Stimulated activated CD8-positive, alpha-beta memory T cell treated with anti-CD3 and anti-CD28 coated beads, Interleukin-2, amount 100 ng/mL, for 48 hours (primary cell): ENCODE measurements at places on chromosomes 2 and 18.

DNA sequence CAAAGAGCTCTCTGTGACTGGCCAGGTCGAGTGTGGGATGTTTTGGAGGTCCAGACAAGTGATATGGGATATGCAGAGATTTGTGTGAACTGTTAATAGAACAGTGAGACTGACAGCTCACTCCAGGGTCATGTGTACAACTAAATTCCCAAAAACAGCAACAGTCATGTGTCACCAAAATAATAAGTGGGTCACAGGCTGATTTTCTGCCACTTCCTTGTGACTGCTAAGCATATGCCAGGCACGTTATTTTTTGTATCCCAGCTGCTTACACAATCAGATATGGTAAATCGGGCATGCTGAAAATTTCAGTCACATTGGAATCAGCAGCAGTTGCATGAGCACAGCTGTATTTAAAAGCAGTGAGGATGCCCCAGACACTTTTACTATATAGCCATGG is 198.7 kb downstream of the PTGR3 start:
- no peak for DNase-seq

DNA sequence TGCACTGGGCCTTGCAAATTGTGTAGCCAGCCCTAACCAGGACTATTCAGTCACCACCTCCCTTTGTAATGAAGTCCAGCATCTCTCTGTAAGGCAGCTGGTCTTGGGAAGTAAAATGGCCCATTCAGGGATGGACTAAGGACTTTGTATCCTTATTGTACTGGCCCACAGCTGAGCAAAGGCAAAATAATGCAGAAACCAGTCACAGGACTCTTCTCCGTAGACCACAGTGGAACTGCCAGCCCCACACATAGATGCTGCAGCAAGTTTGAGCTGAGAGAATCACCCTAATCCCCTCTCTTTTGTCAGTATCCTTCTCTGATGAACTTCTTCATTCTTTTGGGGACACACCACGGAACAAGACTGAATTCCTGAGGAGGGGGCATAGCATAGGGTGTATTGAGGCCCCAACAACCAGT is 73.6 kb upstream of the RTN4 start:
- DNase-seq = no peak

DNA sequence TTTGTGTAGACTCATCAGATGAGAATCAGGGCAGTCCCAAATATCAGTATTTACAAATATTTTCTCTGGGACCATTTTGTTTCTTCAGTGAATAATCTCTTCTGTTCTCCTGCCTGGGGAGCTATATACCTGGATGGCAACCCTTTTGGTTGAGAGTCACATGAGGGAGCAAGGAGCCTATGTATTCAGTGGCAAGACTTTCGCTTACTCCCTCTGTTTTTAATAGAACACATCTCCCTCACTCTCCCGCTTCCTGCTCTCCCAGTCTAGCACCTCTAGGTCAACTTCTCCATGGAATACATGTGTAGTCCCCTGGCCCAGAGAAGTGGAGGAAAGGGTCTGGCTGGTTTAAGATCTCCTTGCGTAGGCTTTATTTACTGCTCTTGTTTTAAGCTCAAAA is 600.3 kb downstream of the CCDC85A start:
- DNase-seq = no peak

DNA sequence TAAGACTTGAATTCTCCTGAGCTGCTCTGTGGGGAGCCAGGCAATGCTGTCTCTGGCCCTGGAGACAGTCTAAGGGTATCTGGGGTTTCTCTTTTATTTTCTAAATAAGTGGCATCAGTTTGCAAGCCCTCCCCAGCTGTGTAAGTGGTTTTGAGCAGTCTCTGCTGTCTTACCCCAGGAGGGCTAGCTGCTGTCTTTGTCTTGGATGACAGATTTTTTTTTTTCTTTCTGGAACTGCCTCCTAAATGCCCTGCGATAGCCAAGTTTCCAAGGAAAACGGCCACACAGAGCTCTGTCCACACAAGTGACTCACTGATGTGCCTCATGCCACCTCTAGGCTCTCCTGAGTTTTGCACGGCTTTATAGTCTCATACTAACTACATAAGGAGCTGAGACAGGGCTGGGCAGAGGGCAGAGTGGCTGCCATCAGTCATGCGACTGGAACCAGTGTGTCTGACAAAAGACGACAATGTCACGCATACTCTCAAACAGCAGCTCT is 37.2 kb upstream of the THOC1 start:
- no peak for DNase-seq

GRCh38 chr2:86366651-86367498 is 29.4 kb upstream of the REEP1 start:
- no peak for DNase-seq

DNA sequence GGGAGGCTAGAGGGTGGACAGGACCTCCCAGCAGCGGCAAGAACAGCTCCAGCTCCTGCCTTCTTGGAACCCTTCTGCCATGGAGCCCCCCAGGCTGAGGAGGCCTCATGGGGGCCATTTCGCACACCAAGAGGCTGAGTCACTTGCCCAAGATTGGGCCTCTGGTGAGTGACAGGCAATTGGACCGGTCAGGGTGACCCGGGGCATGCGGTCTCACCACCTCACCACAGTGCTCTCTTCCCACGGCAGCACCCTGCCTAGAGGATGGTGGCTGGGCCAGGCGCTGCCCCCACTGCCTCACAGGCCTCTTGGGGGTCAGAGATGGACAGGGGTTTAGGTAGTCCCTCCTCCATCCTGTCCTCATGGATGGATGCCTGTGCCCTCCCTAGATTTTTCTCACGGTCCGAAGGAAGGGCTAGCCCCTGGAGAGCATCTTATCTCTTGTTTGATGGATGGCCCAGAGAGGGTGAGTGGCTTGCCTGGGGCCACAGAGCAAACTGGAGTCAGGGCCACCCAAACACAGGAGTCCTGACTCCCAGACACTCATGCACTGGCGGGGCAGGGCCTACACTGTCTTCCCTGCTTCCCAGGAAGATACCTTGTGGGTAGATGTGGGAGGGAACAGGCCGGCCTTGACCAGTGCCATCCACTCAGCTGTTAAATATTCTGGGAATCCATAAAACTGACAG is 119.2 kb downstream of the INHBB start:
- no peak for DNase-seq

- DNase-seq = no peak
Observed at GRCh38 chr2:225288986-225289385, 110.5 kb upstream of the NYAP2 start.

DNA sequence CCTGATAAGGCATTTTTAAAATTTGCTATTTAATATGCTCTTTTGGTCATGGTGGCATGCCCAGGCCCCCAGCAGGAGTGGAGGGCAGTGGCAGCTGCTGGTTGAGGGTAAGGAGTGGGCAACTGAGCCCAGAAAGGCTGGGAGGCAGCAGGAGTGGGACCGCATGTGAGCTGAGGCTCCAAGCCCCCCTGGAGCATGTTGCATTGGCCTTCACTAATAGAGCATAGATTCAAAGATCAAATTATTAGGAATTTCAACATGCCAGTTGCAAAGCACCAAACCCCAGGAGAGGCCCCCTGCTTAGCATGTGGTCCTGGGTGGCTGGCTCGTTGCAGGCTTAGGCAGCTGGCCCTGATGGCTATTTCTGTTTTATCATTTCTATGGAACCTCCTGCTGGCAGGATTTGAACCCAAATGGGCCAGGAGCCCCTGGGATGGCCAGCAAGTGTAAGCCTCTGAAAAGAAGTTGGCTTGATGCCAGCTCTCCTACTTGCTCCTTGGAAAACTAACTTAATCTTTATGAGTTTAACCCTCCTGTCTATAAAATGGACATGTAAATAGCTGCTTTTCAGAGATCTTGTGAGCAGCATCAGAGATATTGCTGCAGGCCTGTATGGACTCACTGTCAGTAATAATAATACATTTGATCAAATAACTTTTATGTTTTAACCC is 42.1 kb upstream of the TMEM131 start:
- no peak for DNase-seq

DNA sequence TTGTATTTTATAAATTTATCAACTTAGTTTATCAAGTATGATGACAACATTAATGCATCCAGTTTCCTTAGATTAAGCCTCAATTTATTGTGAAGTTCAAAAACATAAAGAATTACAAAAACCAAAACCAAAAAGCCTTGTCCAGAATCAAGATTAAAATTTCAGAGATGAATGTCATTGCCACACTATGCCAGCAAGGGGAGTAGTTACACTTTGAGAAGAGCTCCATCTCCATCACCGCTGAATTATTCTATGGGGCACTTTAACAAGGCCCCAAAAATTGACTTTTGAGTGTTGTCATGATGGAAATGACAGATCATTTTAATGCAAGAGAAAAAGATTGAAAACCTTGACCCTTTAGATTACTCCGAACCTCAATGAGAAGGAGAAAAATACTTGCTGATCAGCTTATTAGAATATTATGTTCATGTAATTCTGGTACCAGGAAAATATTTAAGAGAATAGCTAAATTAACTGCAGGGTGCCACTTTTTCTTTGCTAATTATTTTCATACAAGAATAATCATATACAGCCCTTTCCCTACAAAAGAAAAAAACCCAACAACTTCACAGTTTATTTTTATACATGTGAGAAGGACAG is 152.5 kb upstream of the AQP4 start:
- no peak for DNase-seq

- DNase-seq = no peak
Observed at GRCh38 chr2:57461624-57462023, 585.0 kb upstream of the VRK2 start.

- no peak for DNase-seq
Observed at GRCh38 chr2:55102056-55102812, 52.0 kb upstream of the RTN4 start.

- DNase-seq = no peak
Observed at GRCh38 chr18:13292736-13293135, 74.2 kb downstream of the LDLRAD4 start.

- DNase-seq = no peak
Observed at GRCh38 chr2:26740890-26741302, 23.2 kb upstream of the SLC35F6 start.

GRCh38 chr2:12776521-12776961 is 59.8 kb downstream of the TRIB2 start:
- no peak for DNase-seq

GRCh38 chr2:38065502-38066135 is 10.3 kb downstream of the CYP1B1 start:
- DNase-seq = no peak

DNA sequence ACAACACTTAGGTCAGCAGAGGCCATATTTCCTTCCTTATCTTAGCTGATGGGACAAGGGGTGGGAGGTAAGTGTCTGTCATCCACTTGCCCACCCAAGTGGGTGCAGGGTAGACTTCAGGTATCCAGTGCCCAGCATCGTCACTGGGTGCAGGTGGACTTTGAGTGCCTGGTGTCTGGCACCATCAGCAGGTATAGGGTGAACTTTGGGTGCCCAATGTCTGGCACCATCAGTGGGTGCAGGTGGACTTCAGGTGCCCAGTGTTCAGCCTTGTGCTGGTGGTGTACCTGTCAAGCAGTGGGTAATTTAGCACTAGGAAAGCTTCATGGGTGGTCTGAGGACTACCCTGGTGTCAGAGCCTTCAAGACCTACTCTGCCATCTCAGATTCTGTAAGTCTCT is 175.6 kb downstream of the SEPTIN10 start:
- no peak for DNase-seq

DNA sequence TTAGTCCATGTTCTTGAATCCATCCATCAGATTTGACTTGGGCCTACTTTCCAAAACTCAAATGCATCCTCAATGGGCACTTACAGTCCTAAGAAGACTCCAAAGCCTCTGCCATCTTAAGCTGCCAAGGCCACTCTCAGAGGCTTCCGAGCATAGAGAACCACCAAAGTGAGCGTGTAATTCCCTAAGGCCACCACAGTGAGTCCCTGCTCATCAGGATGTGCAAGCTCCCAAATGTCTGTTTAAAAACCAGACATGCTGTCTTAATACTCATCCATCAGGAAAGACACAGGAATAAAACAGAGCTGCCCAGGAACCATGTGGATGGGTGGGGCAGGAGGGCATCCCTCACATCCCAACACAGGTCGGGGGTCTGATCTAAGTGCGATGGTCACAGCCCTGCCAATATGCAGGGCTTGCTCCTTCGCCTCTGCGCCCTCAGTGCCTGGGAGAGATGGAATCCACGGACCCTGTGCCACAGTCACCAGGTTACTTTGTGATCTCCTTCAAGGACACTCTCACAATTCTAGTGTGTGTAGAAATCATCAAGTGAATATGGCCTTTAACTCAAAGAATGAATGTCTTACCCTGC is 80.4 kb downstream of the POLR1A start:
- DNase-seq = no peak

GRCh38 chr2:133717497-133717896 is 149.2 kb upstream of the NCKAP5 start:
- DNase-seq = no peak

DNA sequence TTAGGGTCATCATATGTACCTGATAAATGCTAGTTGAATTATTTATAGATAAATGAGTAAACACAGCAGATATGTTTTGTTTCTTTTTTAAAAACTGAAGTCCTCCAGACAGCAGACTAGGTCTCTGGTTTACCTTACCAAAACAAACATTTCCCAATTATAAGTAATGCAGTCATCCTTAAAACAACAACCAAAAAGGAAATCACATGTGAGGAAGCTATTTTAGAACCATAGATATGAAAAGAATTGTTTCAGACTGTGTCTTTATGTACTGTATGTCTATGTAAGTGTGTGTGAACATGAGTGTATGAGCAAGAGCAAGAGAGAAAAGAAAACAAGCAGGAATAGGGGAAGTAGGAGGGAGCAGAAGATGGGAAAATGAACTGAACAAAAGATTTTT is 441.0 kb downstream of the CPS1 start:
- no peak for DNase-seq

GRCh38 chr18:26460449-26461091 is 87.8 kb downstream of the KCTD1 start:
- no peak for DNase-seq
